Inflammatory macrophage treated with lipopolysaccharide for 1 hour (primary cell): ENCODE measurements at places on chromosomes 5 and 9.

- DNase-seq, result no peak
Observed at GRCh38 chr9:116081435-116082115, 72.0 kb upstream of the PAPPA start.

GRCh38 chr9:108562176-108562575 is 293.6 kb downstream of the ACTL7B start:
- no peak for DNase-seq

- no peak for DNase-seq
Observed at GRCh38 chr9:113153599-113153998, 2.8 kb downstream of the SLC31A2 start.

GRCh38 chr9:4549751-4550295 is 59.6 kb downstream of the SLC1A1 start:
- DNase-seq, result no peak

DNA sequence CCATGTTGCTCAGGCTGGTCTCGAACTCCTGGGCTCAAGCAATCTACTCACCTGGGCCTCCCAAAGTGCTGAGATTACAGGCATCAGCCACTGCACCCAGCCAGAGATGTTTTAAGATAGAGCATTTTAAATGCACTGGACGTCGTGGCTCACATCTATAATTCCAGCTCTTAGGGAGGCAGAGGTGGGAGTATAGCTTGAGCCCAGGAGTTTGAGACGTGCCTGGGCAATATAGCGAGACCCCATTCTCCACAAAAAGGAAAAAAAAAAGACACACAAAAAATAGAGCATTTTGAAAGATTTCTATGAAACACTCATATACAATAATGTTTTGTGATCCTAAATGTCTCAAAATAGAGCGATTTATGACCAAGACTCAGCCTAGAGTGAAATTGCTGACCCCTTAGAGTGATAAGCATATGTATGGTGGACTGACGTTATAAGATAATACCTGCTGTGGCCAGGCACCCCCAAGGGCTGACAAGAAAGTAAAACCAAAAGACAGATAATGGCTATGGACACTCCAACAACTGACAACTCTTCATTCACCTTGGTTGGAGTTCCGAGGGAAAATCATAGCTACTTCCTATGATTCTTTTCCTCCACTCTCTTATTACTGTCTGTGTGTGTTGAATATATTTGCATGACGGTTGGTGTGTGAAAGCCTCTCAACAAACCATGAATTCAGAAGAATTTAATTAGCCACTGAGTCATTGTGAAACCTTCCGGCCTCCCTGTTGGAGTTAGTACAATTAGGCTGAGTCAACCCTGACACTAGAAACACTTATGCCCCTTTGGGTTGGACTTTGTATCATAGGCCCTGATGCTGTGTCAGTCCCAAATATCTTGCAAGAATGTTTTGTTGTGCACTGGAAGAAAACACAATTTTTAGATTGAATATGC is 526.5 kb upstream of the NUDT12 start:
- no peak for DNase-seq

DNA sequence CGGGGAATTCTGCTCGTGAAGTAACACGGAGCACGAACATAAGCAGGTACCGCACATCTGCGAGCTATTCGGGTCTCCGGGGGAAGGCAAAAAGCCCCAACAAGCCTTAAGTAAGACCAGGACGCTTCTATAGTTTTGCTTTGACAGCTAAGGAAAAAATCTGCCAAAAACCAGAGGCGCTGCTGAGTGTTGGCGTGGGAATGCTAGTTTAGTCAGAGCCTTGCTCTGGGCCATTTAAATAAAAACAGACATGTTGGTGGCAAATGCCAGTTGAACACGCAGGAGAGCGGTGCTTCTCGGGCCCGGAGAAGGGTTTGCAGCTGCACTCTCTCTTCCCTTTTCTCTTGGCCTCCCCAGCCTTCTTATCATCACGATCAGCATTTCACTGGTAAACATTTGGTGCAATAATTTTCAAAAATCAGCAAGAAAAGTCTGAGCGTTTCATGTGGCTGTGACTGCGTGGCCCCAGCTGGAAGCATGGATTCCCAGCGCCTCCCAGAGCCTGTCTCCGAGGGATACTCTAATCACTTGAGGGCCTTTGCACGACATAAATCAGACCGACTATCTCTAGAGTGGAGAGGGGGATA is 6.4 kb upstream of the NOTCH1 start:
- DNase-seq, result peak; percentile 66

DNA sequence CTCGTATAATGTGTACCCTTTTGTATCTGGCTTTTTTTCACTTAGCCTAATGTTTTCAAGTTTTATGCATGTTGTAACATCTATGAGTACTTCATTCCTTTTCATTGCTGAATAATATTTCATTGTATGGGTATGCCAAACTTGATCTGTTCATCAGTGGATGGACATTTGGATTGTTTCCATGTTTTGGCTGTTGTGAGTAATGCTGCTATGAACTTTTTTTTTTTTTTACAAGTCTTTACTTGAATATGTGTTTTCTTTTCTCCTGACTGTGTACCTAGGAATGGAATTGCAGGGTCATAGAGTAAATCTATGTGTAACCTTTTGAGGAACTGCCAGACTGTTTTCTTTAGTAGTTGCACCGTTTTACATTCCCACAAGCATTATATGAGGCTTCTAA is 52.4 kb downstream of the MTREX start:
- DNase-seq, result no peak
